ENCODE measurements at places on chromosomes 7 and 10. TPM values are rescaled to one million over a fixed set of nuclear protein-coding genes. Genes with fewer than 3 reads are reported as not detected.

- no peak overlapping the region for H3K4me3 ChIP-seq
- H3K36me3 ChIP-seq, result no peaks in the 10 kb centered on the region
- H3K27me3 ChIP-seq, result no peaks in the 10 kb centered on the region
- no peak for DNase-seq
- no peak overlapping the region for H3K27ac ChIP-seq
Measured at GRCh38 chr10:114801411-114801813, 20.2 kb upstream of the FHIP2A start.

GRCh38 chr7:12800486-12800885, 113.1 kb downstream of the ARL4A start:
- no peak overlapping the region for H3K27ac ChIP-seq
- no peak for DNase-seq
- no peak overlapping the region for H3K4me3 ChIP-seq
- H3K27me3 ChIP-seq, result no peaks in the 10 kb centered on the region
- H3K36me3 ChIP-seq, result no peaks in the 10 kb centered on the region
- peaks cover 12% of the 10 kb centered on the region for H3K4me1 ChIP-seq

DNA sequence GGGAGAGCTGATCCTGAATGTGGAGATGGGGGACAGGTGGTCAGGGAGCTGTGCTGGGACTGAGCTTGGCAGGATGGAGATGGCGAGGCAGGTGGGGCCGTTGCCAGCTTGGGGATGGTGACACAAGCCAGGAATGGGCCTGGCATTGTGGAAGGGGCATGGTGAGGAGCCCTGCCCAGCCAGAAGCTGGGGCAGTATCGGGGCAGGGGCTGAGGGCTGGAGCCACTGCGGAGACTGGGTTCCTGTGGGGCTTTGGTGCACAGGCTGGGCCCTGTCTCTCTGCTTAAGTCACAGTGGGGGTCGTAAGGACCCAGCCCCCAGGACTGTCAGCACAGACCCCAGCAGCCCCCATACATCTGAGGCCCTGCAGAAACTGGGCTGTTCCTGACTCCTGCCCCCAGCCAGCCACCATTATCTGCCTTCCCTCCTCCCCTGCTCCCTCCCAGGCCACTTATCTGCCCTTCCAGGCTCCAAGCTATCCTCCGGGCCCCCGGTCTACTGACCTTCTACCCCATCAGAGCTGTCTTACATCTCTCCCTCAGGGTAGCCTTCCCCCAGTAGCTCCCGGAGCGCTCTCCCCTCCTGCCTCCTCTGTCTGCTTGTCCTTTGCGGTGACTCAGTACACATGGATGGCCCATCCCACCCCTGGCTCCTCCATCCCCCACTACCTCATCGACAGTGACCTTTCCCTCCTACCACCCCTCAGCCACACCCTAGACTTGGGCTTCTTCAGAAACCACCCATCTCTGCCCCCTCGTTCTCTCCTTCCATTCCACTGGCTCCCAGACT, 44.2 kb downstream of the PPIF start:
- H3K4me1 ChIP-seq, result no peaks in the 10 kb centered on the region
- H3K27ac ChIP-seq, result no peak overlapping the region
- no peaks in the 10 kb centered on the region for H3K27me3 ChIP-seq
- no peak overlapping the region for H3K4me3 ChIP-seq

DNA sequence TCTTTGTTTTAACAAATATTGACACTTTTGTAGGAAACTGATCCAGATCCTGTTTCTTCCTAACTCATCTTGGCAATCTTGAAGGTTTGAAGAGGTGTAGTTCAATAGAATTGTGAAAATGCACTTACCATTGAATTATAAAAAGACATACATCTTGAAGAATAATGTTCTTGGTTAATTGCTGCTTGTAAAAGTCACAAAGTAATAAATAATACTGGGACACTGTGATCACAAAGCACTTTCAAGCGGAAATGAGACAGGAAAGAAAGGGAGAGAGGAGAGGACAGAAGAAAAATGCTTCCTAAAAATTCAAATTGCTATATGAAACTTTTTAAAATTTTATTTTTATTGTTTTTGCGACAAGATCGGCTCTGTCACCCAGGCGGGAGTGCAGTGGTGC, 15.2 kb upstream of the NFE2L3 start:
- H3K36me3 ChIP-seq, result no peaks in the 10 kb centered on the region
- no peaks in the 10 kb centered on the region for H3K4me1 ChIP-seq
- H3K4me3 ChIP-seq, result no peak overlapping the region
- no peak overlapping the region for H3K27ac ChIP-seq

DNA sequence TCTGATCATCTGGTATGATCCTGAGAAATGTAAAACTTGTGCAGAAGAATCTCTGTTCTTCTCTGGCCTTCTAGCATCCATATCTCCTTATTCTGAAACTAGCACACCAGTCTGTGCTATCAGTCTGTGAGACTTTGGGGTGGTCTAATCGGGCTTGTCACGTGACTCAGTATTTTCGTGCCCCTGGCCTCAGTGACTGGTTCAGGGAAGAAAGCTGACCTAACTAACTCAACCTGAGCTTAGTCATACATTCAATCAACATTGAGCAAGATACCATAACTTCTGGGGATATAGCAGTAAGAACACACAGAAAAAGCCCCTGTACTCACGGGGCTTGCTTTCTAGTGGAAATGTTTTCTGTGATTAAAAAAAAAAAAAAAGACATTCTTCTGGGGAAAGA, 109.3 kb downstream of the DKK1 start:
- DNase-seq, result no peak
- no peak overlapping the region for H3K4me3 ChIP-seq
- H3K27me3 ChIP-seq, result no peaks in the 10 kb centered on the region
- no peaks in the 10 kb centered on the region for H3K4me1 ChIP-seq

- H3K4me3 ChIP-seq, result no peak overlapping the region
- H3K4me1 ChIP-seq, result peaks cover 5% of the 10 kb centered on the region
- no peaks in the 10 kb centered on the region for H3K27me3 ChIP-seq
- H3K27ac ChIP-seq, result no peak overlapping the region
- DNase-seq, result peak; percentile 47
Measured at GRCh38 chr7:116802746-116803152, 59.6 kb upstream of the CAPZA2 start.

DNA sequence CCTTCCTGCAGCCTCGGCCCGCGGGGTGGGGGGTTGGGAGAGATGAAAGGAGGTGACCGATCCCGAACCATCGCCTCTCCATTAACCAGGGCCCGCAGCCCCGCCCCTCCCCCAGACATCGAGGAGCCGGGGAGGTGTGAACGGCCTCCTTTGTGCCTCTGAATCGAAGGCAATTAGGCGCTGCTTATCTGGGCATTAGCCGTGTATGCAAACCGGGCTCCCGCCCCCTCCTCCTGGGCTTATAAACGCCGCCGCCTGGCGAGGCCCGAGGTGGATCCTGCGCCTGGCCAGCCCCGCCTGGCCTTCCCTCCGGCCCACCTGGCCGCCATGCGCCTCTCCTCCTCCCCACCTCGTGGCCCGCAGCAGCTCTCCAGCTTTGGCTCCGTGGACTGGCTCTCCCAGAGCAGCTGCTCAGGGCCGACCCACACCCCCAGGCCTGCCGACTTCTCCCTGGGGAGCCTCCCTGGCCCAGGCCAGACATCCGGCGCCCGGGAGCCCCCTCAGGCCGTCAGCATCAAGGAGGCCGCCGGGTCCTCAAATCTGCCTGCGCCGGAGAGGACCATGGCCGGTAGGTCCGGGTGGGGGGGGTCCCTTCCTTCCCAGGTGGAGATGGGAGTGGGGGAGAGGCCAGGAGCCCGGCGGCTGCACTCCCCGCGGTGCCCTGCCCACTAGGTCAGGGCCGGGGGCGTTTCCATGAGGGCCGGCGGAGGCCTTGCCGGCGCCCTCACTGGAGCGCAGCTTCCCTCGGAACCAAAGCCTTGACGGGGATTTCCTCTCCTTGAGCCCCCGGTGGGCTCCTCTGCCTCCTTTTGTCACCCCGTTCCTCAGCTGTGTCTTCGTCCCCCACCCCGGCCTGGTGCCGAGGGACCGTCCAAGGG, at the start of gene VENTX:
VENTX (plus strand) TSS at position 268 of the 878 bp plus-strand sequence; CDS start at position 328, 60 bp downstream.
- no peak within 1 kb of the TSS for H3K27ac ChIP-seq
- no peaks in the 10 kb centered on the region for H3K36me3 ChIP-seq
- DNase-seq, result no peak

GRCh38 chr7:79285756-79286155, 167.7 kb downstream of the MAGI2 start:
- no peak for DNase-seq
- H3K36me3 ChIP-seq, result no peaks in the 10 kb centered on the region
- no peaks in the 10 kb centered on the region for H3K4me1 ChIP-seq
- H3K27me3 ChIP-seq, result no peaks in the 10 kb centered on the region

DNA sequence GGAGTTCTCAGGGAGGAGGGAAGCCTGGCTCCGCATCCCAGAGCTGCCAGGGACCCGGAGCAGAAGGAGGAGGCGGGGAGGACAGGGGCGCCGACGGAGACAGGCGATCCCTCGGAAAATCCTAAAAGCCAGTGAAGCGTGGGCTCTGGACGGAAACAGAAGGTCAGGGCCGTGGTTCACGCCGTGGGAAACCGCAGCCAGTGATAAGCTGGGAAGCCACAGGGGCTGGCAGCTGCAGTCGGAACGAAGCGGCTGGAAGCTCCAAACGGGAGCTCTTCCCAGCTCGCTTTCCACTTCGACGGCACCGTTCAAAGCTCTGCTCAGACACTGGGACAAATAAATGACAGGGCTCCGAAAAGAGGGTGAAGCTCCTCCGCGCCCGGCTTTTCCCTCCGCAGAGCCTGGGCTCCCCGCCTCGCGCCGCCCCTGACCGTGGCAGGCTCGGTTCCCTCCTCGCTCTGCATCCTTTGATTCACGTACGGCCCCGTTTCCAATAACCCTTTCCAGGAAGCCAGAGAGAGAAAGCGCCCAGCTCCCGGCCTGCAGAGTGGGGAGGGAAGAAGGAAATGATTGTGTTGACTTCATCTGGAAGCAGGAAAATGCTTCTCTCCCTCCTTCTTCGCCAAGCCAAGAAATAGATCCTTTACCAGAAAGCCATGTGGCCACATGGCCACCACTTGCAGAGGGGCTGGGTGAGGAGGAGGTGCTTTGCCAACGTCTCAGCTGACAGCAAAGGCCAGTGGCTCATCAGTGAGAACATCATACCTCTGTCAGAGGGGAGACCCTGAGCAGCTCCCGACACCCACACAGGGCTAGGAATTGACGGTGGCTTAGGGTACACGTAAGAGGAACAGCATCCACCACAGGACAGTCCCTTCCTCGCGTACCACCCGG, 57.4 kb downstream of the ADRB1 start:
- H3K27me3 ChIP-seq, result no peaks in the 10 kb centered on the region
- no peaks in the 10 kb centered on the region for H3K36me3 ChIP-seq
- peak overlapping the region; percentile 37 for H3K4me3 ChIP-seq
- peak; percentile 63 for DNase-seq
- H3K27ac ChIP-seq, result no peak overlapping the region
- H3K4me1 ChIP-seq, result no peaks in the 10 kb centered on the region

- H3K36me3 ChIP-seq, result no peaks in the 10 kb centered on the region
- no peak overlapping the region for H3K4me3 ChIP-seq
Measured at GRCh38 chr7:136009488-136010079, 32.4 kb upstream of the MTPN start.

- no peak overlapping the region for H3K27ac ChIP-seq
- H3K4me3 ChIP-seq, result no peak overlapping the region
- DNase-seq, result no peak
- no peaks in the 10 kb centered on the region for H3K4me1 ChIP-seq
- H3K27me3 ChIP-seq, result no peaks in the 10 kb centered on the region
Measured at GRCh38 chr7:82605247-82605864, 161.8 kb upstream of the CACNA2D1 start.

GRCh38 chr7:41416208-41416595, 286.7 kb downstream of the INHBA start:
- no peaks in the 10 kb centered on the region for H3K36me3 ChIP-seq
- H3K27ac ChIP-seq, result no peak overlapping the region
- H3K4me3 ChIP-seq, result no peak overlapping the region
- no peak for DNase-seq

DNA sequence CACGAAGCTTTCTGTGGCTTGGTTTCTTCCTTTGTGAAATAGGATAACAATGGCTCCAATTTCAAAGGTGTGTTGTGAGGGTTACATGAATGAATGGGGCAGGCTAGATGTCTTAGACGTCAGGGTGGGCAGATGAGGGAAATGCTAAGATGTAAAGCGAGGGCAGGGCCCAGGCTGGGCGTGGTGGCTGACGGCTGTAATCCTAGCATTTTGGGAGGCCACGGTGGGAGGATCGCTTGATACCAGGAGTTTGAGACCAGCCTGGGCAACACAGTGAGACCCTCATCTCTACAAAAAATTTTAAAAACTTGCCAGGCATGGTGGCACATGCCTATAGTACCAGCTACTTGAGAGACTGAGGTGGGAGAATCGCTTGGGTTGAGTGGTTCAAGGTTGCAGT, 607.7 kb upstream of the FOXK1 start:
- no peak overlapping the region for H3K4me3 ChIP-seq
- no peaks in the 10 kb centered on the region for H3K4me1 ChIP-seq
- no peaks in the 10 kb centered on the region for H3K36me3 ChIP-seq
- DNase-seq, result no peak

GRCh38 chr10:103812432-103812831, 42.9 kb downstream of the SH3PXD2A start:
- no peaks in the 10 kb centered on the region for H3K36me3 ChIP-seq
- no peak overlapping the region for H3K27ac ChIP-seq
- DNase-seq, result no peak

- no peak overlapping the region for H3K4me3 ChIP-seq
- DNase-seq, result no peak
- H3K4me1 ChIP-seq, result peaks cover 8% of the 10 kb centered on the region
- H3K27me3 ChIP-seq, result no peaks in the 10 kb centered on the region
- H3K27ac ChIP-seq, result no peak overlapping the region
- H3K36me3 ChIP-seq, result no peaks in the 10 kb centered on the region
Measured at GRCh38 chr10:89431977-89432376, 17.6 kb downstream of the IFIT5 start.

- H3K27ac ChIP-seq, result no peak overlapping the region
- H3K36me3 ChIP-seq, result no peaks in the 10 kb centered on the region
- H3K4me3 ChIP-seq, result no peak overlapping the region
- no peaks in the 10 kb centered on the region for H3K4me1 ChIP-seq
- DNase-seq, result no peak
Measured at GRCh38 chr10:114544045-114544659, 113.9 kb downstream of the ABLIM1 start.

DNA sequence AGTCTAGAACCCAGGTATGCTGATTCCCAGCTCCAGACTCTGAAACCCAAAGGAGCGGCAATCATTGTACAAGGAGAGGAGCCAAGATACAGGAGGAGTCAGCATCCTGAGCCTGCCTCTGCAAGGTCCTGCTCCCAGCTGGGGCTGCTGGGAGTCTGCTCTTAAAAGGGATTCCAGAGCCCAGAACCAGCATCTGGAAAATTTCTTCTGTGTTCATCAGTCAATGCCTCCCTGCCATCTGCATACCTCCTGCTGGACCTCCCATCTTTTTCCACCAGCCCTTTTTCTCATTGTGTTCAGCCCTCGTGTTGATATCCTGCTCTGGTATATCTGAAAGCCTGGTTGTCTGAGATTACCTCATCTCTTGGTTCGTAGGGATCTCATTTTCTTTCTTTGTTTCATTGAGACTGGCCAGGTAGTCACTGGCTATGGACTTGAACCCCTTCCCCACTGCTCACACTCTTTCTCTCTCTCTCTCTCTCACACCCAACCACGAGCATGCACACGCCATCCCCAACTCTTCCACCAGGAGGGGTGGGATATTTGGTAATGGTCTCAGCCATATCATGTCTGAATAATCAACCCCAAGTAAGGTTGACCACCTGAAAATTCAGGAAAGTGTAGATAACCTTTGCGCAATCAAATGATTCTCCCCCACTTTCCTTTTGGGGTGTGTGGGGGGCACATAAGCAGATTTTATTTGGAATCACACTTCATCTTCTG, 608.8 kb downstream of the LRMDA start:
- H3K4me1 ChIP-seq, result peaks cover 2% of the 10 kb centered on the region
- no peaks in the 10 kb centered on the region for H3K36me3 ChIP-seq
- no peak overlapping the region for H3K27ac ChIP-seq
- H3K4me3 ChIP-seq, result no peak overlapping the region

PTER gene
- 9.3 TPM for total RNA-seq

GIMAP8 gene
- total RNA-seq, result 1.4 TPM

RADIL gene
- 10.0 TPM for total RNA-seq

ITGA8 gene
- 0.79 TPM for total RNA-seq

DCLRE1A gene
- 5.7 TPM for total RNA-seq

TEX47 gene
- total RNA-seq, result not detected

NUDT13 gene
- total RNA-seq, result 1.8 TPM

ALKBH4 gene
- 3.5 TPM for total RNA-seq

Data from pancreas (tissue), 10 donors.